ENCODE measurements at places on chromosomes 7 and 10.

DNA sequence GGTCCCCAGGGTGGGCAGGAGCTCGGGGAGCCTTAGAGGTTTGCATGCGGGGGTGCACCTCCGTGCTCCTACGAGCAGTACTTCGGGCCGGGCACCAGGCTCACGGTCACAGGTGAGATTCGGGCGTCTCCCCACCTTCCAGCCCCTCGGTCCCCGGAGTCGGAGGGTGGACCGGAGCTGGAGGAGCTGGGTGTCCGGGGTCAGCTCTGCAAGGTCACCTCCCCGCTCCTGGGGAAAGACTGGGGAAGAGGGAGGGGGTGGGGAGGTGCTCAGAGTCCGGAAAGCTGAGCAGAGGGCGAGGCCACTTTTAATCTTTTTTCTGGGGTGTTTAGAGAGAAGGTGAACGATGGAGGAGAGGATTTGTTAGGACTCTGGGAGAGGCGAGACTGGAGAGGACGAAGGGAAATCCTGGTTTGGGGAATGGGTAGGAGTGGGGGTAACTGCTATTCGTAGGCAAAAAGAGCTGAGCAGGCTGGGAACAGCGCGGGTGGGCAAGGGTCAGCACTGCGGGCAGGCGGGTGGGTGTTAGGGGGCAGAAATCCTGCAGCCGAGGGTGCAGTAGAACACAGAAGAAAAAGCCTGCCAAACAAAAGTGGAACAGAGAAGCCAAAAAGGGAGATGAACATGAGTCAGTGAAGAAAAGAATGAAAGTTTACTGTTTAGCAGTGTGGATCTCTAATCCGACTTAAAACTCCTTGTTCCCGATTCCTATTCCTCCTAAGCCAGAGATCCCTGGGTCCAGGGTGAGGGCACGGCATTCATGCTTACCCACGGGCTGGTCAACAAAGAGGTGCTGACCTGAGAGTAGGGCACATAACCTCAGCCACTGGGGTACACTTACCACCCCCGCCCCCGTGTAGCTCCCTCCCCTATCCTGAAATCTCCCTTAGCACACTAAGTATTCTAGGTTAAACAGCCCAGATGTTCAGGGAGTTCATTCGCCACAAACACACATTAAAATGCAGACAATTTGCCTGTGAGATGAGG lies 26.9 kb downstream of the PRSS2 start:
- peak; percentile 62 for DNase-seq

- no peak for DNase-seq
Measured at GRCh38 chr10:78000956-78001472, 28.3 kb downstream of the POLR3A start.

DNA sequence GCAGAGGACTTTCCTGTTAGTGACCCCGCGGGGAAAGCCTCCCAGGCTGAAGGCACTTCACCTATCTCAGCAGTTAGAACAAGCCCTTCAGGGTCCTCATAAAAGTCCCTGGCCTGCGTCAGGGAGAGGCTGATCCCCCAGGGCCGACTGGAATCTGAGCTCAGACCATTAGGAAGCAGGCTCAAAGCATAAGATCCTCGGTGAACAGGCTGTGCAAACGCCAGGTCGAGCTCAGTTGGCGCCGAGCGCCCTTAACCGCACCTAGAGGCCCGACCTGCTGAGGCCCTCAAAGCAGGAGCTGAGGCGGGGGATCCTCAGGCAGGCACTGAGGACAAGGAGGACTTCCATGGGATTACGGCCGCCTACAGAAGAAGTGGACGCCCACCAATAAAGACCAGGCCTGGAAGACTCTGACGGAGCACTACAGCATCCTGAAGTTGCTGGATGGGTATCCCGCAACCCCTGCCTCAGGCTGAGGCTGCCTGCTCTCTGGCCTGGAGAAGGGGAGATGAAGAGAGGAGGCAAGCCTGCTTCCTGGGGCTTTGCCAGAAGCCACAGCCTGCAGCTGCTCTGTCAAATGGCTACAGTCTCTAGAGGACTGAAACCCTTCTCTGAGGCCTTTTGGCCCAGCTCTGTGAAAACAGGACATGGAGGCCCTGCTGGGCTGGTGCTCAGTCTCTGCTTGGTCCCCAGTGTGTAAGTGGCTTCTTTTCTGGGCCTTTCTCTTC lies 29.9 kb downstream of the LIPJ start:
- DNase-seq = no peak

GRCh38 chr7:112341464-112341863 lies 108.8 kb upstream of the IFRD1 start:
- DNase-seq = no peak

DNA sequence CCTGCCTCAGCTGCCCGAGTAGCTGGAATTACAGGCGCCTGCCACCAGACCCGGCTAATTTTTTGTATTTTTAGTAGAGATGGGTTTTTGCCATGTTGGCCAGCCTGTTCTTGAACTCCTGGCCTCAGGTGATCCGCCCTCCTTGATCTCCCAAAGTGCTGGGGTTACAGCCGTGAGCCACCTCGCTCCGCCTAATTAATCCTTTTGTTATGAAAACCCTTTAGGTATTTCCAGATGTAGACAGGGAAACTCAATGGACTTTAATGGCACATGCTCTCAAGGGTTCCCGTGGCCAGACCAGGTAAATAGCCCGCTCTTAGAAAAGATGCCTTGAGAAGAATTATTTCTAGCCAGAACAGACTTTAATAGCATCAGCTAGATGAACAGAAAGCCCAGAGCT lies 19.7 kb upstream of the EXOC4 start:
- no peak for DNase-seq

DNA sequence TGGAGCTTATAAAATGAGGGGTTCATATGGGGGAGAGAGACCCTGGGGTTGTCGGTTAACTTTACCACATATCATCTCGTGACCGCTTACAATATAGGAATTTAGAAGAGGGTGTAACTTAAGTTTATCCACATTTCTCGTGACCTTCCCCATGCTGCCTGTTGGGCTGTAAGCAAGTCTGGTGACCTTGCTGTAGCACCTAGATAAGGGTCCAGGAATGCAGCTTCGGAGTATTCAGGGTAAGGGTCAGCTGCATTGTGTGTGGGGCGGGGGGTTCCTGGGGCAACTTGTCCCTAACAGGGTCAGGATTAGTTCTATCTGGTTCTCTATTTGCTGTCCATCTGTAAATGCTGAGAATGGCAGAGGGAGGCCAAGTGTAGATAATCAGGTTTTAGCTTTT lies 1.3 kb upstream of the CHST3 start:
- DNase-seq = no peak

DNA sequence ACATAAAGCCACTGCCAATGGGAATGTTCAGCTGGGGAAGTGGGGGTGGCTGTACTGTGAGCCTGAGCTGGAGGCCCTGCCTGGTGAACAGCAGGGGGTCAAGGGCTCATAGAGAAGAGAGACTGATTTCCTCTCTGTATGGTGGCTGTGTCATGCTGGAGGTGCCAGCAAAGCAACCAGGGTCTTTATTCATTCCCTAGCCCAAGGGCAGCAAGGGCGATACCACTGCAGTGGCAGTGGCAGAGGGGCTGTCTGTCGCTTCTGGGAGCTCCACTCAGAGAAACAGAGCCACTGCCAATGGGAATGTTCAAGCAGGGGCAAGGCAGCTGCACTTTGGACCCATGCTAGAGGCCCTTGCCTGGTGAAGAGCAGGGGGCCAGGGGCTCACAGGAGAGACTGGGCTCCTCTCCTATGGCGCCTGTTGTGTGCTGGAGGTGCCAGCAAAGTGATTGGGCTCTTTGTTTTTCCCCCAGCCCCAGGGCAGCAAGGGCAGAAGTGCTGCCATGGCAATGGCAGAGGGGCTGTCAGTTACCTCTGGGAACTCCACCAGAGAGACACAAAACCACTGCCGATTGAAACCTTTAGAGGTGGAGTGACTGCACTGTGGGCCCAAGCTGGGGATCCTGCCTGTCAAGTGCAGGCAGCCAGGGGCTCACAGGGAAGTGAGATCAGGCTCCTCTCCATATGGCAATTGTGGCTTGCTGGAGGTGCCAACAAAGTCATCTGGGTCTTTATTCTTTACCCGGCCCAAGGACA lies 545.1 kb downstream of the SH2D4B start:
- DNase-seq = no peak

GRCh38 chr7:127932496-127932895 lies 98.7 kb downstream of the LRRC4 start:
- DNase-seq = no peak

DNA sequence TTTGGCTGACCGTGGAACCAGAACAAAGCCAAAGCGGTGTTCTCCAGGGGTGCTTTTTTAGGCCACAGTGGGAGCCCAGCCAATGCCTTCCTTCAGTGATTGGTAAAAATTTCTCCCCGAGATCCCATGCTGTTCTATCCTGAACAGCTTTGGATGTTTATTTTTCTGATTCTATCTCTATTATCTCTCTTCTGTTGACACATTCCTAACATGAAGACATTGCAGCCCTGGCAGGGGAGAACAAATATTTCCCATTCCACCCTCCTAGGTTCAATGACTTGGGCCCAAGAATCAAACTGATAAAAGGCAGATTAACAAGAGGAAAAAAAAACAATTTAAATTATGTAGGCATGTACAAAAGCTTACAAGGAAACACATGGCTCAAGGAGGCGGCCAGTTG lies 162.7 kb downstream of the PFKFB3 start:
- no peak for DNase-seq

DNA sequence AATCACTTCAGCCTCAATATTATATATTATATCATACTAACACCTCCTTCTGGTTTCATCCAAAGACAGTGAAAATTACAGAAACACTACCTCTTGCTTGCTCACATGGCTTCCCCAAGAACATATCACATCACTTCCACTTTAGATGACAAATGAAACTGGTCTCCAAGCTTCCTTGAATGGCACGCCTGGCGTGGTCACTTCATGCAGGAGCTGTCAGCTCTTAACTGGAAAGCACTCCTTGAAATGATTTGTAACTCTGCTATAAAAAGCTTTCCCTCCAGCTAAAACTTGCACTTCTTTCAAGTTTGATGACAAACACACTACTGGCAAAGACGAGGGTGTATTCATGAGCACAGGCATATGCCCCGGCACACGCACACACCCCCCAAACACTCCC lies 84.1 kb upstream of the INHBA start:
- DNase-seq = no peak

DNA sequence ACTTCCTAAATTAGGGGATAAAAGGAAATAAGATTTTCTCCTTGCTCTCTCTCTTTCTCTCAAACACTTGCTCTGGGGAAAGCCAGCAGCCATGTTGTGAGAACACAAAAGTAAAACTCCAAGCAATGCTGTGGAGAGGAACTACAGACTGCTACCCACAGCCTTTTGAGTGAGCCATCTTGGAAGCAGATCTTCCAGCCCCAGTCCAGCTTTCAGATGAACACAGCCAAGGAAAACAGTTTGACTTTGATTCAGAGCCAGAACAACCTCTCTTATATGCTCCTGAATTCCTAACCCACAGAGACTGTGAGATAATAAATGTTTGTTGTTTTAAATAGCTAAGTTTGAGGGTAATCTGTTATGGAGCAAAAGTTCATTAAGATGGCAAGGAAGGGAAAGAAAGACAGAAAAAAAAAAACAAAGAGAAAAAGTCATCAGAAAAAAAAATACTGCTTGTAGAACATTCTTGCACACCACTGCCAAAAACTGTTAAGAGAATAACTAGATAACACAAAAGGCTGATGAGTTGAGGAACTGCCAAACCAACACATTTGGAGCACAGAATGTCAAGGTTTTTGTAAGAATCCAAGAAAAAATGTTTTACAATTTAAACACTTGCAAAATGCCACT lies 20.9 kb upstream of the PRKAR2B start:
- no peak for DNase-seq

- no peak for DNase-seq
Measured at GRCh38 chr7:86644282-86645224, 844 bp downstream of the GRM3 start.

DNA sequence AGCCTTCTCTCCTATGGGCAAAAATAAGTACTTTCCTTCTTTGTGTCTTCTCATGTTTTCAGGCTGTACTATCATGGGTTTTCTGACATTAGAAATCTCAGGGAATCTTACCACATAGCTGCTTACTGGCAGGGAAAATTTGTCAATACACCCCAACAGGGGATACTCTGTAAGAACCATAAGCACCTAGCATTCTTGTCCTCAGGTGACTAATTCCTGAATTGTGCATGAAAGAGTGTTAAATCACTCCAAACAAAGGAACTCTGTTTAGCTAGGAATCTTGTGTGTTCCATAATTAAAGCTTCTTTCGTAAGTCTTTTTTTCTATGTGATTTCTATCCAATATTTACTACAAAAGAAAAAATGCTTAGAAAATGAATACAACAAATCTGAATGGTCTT lies 206.7 kb upstream of the POT1 start:
- no peak for DNase-seq

DNA sequence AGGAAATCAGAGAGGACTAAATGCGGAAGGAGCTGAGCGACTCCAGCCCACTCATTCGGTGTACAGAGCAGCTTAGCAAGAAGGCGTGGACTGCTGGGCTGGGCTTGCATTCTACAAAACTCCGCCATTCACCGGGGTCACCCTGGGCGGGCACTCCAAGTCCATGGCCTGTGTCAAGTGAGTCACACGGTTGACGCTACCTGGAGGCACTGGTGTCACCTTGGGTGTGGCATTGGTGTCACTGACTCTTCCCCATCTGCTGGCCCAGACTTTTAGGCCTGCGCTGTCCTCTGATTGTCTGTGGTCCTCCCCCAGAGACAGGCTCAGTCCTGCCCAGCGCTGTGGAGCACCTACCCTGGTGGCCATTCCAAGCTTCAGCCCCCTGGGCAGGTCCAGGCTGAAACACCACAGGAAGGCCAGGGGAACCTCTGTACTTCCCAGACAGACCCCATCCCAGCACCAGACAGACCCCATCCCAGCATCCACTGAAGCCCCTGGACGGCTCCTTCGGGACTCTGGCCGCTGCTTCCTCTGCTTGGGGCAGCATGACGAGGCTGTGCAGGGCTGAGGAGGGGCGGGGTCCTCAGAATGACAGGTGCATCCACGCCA lies 30.6 kb upstream of the CNPY1 start:
- no peak for DNase-seq

- no peak for DNase-seq
Measured at GRCh38 chr7:158077151-158077840, 510.3 kb downstream of the PTPRN2 start.
